ENCODE measurements at places on chromosomes 1 and 21.

DNA sequence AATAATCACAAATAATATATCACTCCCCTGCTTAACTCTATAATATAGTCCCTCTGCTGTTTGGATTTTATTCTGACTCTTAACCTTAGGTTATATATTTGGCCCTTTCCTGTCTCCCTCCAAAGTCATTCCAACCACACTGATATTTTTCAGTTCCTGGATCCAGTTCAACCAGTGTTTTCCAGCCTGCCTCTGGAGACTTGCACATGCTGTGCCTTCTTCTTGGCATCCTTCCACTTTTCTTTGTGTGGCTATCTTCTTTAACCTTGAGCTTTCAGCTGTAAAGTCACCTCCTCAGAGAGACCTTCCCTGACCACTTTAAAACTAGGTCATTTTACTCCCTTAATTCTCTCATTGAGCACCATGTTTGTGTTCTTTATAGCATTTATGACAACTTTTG, 19.4 kb downstream of the CERS2 start:
- no peak for DNase-seq

DNA sequence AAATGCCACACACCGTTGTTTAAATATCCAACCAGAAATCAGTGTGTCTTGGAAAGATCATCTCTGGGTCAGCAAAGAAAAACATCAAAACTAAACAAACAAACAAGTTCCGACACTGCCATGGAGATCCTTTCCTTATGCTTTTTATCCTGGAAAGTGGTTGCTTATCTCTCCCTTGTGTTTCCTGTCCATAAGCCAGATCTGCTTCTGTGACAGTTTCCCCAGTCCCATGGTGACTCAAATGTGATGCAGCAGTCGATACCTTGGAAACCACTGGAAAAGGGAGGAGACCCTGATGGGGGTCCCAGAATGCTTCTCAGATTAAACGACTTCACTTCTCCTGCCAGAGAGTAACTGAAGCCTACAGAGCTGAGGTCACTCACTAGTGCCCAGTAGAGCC, 94.7 kb downstream of the DMRTA2 start:
- DNase-seq, result no peak

GRCh38 chr21:30306884-30307283, 13.2 kb downstream of the KRTAP26-1 start:
- DNase-seq, result no peak

DNA sequence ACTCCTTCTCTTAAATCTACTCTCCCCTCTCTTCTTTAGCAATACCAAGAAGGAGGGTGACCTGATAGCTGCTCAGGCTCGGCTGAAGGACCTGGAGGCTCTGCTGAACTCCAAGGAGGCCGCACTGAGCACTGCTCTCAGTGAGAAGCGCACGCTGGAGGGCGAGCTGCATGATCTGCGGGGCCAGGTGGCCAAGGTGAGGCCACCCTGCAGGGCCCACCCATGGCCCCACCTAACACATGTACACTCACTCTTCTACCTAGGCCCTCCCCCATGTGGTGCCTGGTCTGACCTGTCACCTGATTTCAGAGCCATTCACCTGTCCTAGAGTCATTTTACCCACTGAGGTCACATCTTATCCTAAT, 16.0 kb downstream of the LMNA start:
- DNase-seq, result no peak

- DNase-seq, result no peak
Measured at GRCh38 chr21:42261829-42262200, 42.9 kb downstream of the ABCG1 start.

DNA sequence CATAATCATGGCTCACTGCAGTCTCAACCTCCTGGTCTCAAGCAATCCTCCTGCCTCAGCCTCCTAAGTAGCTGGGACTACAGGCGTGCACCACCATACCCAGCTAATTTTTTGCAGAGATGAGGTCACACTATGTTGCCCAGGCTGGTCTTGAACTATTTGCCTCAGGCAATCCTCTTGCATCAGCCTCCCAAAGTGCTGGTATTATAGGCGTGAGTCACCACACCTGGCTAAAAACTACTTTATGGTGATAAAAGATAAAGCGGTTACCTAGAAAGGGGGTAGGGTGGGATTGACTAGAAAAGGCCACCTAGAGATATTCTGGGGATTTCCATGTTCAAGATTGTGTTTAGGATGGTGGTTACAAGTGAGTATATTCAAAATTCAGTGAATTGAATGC, 5.0 kb downstream of the TSTD1 start:
- no peak for DNase-seq

DNA sequence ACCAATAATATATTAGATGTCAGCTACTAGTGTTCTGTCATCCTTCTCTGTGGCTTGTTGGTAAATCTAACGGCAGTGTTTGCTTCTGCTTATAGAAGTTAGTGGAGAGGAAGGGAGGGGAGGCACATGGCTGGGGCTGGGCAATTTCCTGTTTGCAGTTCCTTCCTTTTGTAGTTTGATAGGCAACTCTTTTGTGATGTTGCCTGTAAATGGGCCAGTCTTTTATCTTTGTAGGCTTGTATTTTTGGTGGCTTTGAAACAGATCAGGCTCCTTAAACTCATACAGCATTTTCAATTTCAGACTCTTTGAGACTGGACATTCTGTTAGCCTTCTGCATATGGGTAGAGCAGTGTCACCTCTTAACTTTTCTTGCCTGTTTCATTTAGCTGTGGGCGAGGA, 48.1 kb downstream of the CDC14A start:
- DNase-seq, result peak; percentile 91

DNA sequence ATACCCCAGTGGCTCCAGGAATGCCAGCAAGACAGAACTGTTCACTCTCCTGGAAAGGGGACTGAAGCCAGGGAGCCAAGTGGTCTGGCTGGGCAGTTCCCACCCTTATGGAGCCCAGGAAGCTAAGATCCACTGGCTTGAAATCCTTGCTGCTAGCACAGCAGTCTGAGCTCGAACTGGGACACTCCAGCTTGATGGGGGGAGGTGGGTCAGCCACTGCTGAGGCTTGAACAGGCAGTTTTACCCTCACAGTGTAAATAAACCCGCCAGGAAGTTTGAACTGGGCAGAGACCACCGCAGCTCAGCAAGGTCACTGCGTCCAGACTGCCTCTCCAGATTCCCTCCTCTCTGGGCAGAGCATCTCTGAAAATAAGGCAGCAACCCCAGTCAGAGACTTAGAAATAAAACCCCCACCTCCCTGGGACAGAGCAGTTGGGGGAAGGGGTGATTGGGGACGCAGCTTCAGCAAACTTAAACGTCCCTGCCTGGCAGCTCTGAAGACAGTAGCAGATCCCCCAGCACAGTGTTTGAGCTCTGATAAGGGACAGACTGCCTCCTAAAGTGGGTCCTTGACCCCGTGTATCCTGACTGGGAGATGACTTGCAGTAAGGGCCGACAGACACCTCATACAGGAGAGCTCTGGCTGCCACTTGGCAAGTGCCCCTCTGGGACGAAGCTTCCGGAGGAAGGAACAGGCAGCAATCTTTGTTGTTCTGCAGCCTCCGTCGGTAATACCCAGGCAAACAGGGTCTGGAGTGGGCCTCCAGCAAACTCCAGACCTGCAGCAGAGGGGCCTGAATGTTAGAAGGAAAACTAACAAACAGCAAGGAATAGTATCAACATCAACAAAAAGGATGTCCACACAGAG, 568.4 kb downstream of the PLA2G4A start:
- DNase-seq, result no peak

DNA sequence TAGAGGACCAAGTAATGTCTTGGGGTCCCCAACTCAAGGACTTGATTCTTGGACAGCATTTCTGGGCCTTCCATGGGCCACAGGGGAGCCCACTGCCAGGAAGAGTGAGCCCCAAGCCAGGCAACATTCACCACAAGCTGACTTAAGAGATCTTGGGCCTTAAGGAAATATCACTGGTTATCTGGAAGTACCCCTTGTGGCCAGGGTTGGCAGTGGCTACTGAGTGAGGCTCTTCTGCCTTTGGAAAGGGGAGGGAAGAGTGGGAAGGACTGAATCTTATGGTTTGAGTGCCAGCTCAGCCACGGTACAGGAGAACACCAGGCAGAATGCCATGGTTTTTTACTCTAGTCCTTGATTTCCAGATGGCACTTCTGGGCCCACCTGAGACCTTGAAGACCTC, 228.9 kb upstream of the RGS18 start:
- no peak for DNase-seq

GRCh38 chr1:25100151-25100833, 132.0 kb downstream of the SYF2 start:
- no peak for DNase-seq

- DNase-seq, result no peak
Measured at GRCh38 chr1:244050835-244051444, at the start of gene ZBTB18. Gene ZBTB18, plus strand, starts transcription at chr1:244051283. Its CDS starts 149 bp downstream, at chr1:244051432.

DNA sequence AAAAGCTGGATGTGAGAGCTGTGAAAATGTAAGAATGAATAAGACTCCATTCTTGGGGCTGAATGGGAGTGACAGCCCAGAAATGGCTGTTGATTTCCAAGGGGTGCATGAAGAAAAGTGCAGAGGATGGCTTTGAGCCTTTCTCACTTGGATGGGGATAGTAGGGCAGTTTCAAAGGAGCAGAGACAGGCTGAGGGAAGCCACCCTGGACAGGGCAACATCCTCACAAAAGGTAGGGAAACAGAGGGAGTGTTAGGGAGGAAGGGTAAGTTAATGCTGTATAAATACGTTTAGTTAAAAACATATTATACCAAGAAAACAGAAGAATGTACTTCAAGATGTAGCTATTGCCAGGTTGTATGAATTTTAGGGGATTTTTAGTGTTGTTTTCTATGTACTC, 38.1 kb downstream of the GADD45A start:
- DNase-seq, result no peak

GRCh38 chr1:204094856-204095634, 22.1 kb downstream of the SOX13 start:
- DNase-seq, result peak; percentile 54

- DNase-seq, result no peak
Measured at GRCh38 chr1:69070660-69071373, 496.9 kb upstream of the LRRC7 start.

DNA sequence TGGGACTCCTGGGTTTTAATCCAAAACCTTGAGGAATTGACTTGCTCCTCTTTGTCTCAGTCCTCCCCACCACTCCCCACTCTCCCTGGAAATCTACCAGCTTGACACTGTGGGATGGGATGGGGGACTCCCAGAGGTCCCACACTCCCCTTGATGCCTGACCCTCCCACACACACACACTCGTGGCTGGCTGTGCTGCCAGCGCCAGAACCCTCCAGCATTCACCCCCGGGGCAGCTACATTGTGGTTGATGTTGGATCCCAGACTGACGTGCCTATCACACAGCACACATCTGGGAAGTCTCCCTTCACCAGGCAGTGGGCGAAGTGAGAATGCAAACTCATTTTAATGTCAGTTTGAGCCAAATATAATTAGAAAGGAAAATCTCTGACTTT, 10.0 kb downstream of the KIRREL1 start:
- DNase-seq, result no peak

- peak; percentile 35 for DNase-seq
Measured at GRCh38 chr1:53654216-53655210, 84.5 kb downstream of the GLIS1 start.

GRCh38 chr21:30194701-30195299, 21.1 kb downstream of the CLDN8 start:
- peak; percentile 28 for DNase-seq

GRCh38 chr1:205520709-205521108, 16.2 kb downstream of the CDK18 start:
- DNase-seq, result no peak

- no peak for DNase-seq
Measured at GRCh38 chr1:63705078-63705477, 68.7 kb upstream of the ROR1 start.

- DNase-seq, result peak; percentile 11
Measured at GRCh38 chr21:35351434-35351833, 302.3 kb upstream of the RUNX1 start.

- no peak for DNase-seq
Measured at GRCh38 chr1:118485757-118486156, 300.7 kb upstream of the SPAG17 start.

DNA sequence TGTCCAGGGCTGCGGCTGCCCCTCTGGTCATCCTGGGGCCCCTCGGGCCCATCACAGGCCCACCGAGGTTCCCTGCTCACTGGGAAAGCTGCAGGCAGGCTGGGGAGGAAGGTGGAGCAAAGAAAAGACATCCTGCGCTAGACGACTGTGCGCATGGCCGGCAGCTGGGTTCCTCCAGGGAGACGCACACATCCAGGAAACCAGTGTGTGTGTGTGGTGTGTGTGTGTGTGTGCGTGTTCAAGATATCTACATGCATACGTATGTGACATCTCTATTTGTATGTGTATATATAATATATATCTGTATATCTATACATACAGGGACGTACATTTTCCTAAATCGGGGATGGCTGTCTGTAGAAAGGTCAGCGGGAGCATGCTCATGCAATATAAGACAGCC, 63.7 kb downstream of the ACOT7 start:
- no peak for DNase-seq

GRCh38 chr1:227343206-227343605, 24.9 kb upstream of the CDC42BPA start:
- no peak for DNase-seq

GRCh38 chr1:221187174-221187573, 307.9 kb downstream of the HLX start:
- peak; percentile 35 for DNase-seq

GRCh38 chr1:5948681-5949005, 43.6 kb downstream of the NPHP4 start:
- no peak for DNase-seq

GRCh38 chr1:233496993-233497392, 116.9 kb upstream of the KCNK1 start:
- DNase-seq, result peak; percentile 25

DNA sequence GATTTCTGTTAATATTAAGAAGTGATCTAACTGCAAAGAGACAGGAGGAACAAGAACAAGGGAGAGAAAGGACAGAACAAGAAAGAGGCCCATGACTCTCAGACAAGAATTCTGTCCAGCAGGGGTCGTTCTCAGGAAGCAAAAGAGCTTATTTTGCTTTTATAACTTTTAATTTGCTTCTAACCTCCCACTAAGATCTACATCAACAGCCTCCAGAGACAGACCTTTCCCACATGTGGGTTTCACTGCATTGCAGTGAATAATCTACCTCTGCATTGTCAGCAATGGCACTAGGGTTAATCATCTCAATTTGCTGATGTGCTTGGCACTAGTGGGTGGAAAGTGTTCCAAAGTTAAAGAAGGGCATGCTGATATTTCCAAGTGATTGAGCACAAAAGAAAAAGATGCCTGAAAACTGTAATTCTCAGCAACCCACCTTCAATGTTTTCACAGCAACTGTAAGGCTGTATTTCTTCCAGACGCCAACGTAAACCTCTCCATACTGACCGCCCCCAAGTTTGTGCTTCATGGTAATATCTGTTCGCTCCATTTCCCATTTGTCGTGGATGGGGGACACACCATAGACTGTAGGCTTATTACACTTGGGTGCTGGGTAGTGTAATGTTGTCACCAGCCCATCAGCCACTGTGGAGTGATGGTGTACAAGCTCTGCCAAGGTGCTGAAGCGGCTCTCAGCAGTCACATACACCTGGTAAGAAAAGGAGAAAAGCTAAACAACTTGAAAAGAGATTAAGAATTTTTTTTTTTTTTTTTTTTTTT, 39.5 kb downstream of the TOR3A start:
- peak; percentile 38 for DNase-seq

DNA sequence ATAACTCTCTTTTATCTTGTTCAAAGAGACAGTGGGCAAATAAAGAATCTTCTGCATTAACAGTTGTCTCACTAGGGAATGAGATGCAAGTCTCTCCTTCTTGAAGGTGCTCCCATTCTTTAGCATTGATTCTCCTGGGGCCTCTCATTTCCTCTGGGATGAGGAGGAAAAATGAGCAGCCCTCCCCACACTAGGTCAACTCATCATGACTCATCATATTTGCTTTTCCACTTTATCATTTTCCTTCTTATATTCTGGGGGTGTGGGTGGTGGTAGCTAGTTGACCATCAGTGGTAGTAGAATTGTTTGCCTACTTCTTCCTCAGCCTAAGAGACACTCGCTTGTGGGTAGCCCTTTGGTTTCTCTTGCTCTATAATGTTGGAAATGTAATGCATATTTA, 182.0 kb upstream of the C1orf87 start:
- DNase-seq, result no peak
